ENCODE measurements at places on chromosomes 3 and 15. TPM values are rescaled to one million over a fixed set of nuclear protein-coding genes. Genes with fewer than 3 reads are reported as not detected.

The GOLGA8J gene
- 0.19 TPM for polyA plus RNA-seq

The GOLGA6L10 gene
- 7.4 TPM for polyA plus RNA-seq

The PAQR5 gene
- 3.4 TPM for polyA plus RNA-seq

- H3K4me1 ChIP-seq: no peaks in the 10 kb centered on the region
- no peak for DNase-seq
- H3K27me3 ChIP-seq: peaks cover 6% of the 10 kb centered on the region
- H3K27ac ChIP-seq: no peak overlapping the region
- no peak overlapping the region for H3K4me3 ChIP-seq
- H3K36me3 ChIP-seq: no peaks in the 10 kb centered on the region
These were observed 9.0 kb upstream of the CHRNB4 start for GRCh38 chr15:78650022-78650421.

GRCh38 chr15:59541750-59542149 lies 69.8 kb upstream of the GCNT3 start:
- no peaks in the 10 kb centered on the region for H3K27me3 ChIP-seq
- peaks cover 7% of the 10 kb centered on the region for H3K4me1 ChIP-seq
- no peak for DNase-seq
- H3K36me3 ChIP-seq: no peaks in the 10 kb centered on the region

GRCh38 chr15:68725736-68726135 lies 95.0 kb downstream of the ANP32A start:
- H3K27ac ChIP-seq: no peak overlapping the region
- H3K4me3 ChIP-seq: no peak overlapping the region
- peaks cover 7% of the 10 kb centered on the region for H3K27me3 ChIP-seq
- H3K36me3 ChIP-seq: no peaks in the 10 kb centered on the region

DNA sequence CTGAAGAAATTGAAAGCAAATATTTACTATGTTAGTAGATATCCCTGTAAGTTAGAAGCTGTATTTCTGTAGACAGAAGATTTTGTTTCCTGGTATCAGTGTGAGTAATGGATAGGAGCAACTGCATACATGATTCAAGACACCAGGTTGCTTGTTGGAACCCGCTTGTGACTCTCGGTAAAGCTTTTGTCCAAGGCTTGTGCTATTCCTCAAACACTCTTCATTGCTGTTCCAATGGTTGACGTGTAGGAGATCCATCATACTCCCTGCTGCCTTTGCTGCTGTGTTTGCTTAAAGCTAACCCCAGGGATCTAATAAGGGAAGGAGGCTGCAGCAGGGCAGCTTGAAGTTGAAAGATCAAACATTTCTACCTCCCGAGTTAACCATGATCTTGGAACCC lies 160.1 kb downstream of the RSRC1 start:
- peaks cover 3% of the 10 kb centered on the region for H3K36me3 ChIP-seq
- no peak overlapping the region for H3K27ac ChIP-seq
- no peak for DNase-seq
- H3K4me3 ChIP-seq: no peak overlapping the region

DNA sequence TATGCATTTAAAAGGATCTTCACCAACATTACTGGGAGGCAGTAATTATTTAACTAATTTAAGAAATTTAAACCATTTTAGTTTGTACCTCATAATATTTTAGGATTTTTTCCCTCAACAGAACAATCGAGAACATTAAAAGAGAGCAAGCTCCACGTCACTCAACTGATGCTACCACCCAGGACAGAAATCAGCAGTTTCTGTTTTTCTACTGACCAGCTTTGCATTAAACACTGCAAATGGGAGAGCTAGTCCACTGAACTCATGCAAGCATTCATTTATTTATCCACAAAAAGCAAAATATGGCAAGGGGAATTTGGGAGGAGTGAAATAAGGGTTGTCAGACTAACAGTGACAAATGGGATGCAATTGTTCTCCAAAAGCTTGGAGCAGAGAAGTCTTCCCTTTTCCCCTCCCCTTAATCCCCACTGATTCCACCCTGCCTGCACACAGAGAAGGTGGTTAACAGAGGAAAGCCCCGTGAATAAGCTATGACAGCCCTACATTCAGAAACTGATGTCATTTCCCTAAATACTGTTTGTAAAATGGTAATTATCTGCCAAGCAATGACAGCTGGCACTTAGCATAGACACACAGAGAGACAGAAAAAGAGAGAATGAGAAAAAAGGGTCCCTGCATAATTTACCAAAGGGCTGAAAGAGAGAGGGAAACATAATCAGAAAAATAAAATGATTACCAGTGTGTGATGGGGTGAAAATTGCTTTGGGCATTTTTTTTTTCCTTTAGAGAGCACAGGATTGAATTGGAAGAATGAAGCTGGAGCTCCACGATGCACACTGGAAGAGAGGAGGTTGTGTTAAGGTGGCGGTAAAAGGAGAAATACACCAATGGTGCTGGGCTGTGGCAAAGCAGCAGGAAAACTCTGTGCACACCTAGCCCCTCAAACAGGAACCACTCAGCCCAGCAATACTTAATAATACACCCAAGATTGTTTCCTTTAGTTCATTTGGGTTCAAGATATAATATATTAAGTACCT lies 777.4 kb downstream of the TUSC7 start:
- H3K4me1 ChIP-seq: peaks cover 7% of the 10 kb centered on the region
- H3K27ac ChIP-seq: no peak overlapping the region
- no peak for DNase-seq

DNA sequence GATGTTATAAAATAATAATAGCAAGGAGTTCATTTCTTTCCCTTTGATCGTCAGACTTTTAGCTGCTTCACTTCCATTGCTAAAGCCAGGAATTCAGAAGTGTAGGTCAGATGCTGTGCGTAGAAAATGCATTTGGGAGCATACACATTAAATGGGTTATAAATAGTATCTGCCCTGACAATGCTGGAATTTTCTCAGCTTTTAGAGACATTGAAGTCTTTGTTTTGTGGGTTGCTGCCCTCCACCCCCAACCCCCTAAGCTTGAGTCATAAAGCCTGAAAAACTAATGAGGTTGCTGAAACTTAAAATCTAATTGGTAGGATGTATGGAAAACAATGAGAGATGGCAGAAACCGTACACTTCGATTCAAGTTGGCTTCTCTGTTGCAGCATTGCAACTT lies 81.9 kb downstream of the MITF start:
- no peak overlapping the region for H3K4me3 ChIP-seq
- H3K27ac ChIP-seq: no peak overlapping the region
- H3K4me1 ChIP-seq: no peaks in the 10 kb centered on the region
- DNase-seq: no peak
- no peaks in the 10 kb centered on the region for H3K36me3 ChIP-seq

DNA sequence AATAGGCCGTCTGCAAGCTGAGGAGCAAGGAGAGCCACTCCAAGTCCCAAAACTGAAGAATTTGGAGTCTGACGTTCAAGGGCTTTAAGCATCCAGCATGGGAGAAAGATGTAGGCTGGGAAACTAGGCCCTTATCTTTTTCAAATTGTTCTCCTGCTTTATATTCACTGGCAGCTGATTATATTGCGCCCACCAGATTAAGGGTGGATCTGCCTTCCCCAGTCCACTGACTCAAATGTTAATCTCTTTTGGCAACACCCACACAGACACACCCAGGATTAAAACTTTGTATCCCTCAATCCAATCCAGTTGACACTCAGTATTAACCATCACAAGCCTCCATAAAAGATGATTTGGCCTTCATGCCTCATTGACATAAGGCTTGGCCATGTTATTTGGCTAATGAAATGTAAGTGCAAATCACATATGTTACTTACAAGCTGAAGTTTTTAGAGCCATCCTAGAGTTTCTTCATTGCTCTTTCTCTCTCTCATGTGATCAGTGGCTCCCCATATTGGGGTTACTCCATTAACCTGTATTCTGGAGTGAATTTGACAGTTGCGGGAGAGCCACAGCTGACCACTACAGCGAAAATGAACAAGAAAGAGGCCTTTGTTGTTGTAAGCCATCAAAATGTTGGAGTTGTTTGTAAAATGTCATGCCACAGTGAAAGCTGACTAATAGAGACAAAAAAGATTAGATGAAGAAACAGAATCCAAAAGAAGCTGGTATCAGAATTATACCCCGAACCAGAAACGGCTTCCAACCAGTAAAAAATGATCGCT lies 61.7 kb downstream of the GBE1 start:
- H3K4me1 ChIP-seq: no peaks in the 10 kb centered on the region
- no peak overlapping the region for H3K4me3 ChIP-seq
- H3K36me3 ChIP-seq: no peaks in the 10 kb centered on the region
- no peak for DNase-seq

- H3K4me1 ChIP-seq: no peaks in the 10 kb centered on the region
- H3K36me3 ChIP-seq: no peaks in the 10 kb centered on the region
- H3K27ac ChIP-seq: no peak overlapping the region
- no peak overlapping the region for H3K4me3 ChIP-seq
These were observed 352.8 kb upstream of the SEMA6D start for GRCh38 chr15:47364230-47365141.

DNA sequence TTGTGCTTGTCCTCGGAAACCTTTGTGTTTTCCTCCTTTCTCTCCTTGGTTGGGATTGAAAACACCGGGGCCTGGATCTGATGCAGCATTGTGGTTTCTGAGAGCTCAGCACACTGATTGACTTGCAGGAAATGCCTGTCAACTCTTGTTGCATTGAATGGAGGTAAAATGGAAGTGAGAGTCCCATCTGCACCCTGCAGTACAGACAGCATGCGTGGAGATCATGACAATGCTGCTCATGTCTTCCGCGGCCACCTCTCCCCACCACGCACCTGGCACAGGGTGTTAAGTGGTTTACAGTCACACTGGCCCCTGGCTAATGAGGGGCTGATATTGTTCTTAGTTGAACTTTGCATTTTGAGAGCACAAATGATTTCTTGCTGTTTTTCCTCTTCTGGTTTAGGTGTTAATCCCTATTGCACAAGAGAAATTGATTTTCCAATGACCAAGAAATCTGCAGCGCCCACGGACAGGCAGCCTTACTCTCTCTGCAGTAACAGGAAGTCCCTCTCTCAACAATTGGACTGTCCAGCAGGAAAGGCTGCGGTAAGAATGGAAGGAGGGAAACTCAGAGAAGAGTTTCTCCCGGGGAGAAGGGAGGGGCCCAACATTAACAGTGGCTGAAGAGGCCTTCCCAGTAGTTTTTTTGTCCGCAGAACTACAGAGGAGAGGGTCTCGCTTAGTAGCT lies 58.5 kb downstream of the STARD5 start:
- peaks cover 16% of the 10 kb centered on the region for H3K27me3 ChIP-seq
- DNase-seq: no peak
- peaks cover 5% of the 10 kb centered on the region for H3K4me1 ChIP-seq
- no peak overlapping the region for H3K4me3 ChIP-seq
- no peak overlapping the region for H3K27ac ChIP-seq

Data from large intestine (tissue), 12 donors.